ENCODE measurements at places on chromosomes 7 and 10.
A peak's percentile ranks its signal among the peaks of the same experiment; 100 is the strongest.

DNA sequence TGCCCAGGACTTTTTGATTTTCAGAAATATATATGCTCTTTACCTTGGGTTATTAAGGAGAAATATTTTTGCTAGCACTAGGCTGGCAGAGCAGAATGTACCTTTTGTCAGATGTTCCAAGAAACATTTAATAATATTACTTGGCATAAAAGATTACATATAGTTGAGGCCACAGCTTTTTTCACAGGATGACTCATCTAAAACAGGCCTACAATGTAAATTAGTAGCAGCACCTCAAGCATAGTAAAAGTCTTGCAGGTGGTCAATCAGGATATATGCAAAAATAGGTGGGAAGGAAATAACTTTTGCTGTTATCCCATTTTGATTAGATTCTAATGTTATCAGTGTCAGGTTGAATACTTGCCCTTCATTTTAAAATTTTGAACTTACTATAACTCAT, 14.9 kb upstream of the ITGB1 start:
- H3K4me3 ChIP-seq, result no peak overlapping the region
- no peaks in the 10 kb centered on the region for H3K36me3 ChIP-seq
- H3K27ac ChIP-seq, result no peak overlapping the region
- peaks cover 4% of the 10 kb centered on the region for H3K4me1 ChIP-seq

DNA sequence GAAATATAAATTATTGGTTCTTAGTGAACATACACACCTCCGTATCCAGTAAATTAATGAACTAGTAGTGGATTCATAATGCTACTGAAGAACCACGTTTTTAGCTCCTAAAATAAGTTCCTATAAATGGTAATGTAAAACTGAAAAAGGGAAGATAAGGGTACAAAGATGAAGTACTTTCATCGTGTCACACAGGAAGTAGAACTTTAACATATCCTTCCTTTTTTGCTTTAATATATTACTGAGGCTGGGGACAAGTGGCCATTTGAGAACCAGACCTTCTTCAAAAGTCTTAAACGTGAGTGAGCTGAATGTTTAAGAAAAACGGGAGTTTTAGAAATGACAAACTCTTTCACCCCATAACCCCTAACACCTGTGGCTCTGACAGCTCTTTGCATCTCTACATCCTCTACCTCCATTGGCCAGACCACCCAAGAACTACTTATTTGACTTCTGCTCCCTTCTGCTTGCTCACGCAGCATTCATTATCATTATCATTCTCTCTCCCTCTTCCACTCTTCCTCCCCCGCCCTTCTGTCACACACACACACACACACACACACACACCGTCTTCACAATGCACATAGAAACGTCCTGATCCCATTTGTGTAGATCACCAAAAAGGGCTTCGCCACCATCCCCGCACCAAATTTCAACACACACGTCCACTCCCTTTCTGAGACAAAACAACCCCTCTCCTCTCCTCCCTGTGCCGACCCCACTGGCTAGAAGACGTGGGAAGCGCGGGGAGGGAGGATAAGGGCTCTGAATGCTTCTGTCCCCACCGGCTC, 677 bp downstream of the SKAP2 start:
- H3K36me3 ChIP-seq, result no peaks in the 10 kb centered on the region
- H3K4me1 ChIP-seq, result no peaks in the 10 kb centered on the region
- H3K27me3 ChIP-seq, result no peaks in the 10 kb centered on the region
- H3K27ac ChIP-seq, result no peak overlapping the region
- no peak for DNase-seq

DNA sequence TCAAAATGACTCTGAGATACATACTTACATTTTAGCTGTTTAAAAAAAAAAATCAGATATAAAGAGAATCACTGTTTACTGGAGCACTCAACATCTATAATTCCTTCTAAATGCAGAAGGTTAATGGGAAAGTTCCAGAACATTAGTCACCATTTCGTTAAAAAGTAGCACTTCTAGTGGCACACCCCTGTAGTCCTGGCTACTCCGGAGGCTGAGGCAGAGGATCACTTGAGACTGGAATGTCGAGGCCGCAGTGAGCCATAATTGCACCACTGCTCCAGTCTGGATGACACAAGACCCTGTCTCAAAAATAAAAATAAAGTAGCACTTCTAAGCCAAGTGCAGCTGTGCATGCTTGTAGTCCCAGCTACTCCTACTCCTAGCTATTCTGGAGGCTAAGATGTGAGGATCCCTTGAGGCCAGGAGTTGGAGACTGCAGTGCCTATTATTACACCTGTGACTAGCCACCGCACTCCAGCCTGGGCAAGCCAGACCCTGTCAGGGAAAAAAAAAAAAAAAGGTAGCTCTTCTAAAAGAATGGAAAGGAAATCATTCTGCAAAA, 2.2 kb downstream of the FGFBP3 start:
- no peak overlapping the region for H3K4me3 ChIP-seq
- no peak for DNase-seq
- H3K4me1 ChIP-seq, result peaks cover 2% of the 10 kb centered on the region
- H3K27me3 ChIP-seq, result no peaks in the 10 kb centered on the region

- H3K4me1 ChIP-seq, result no peaks in the 10 kb centered on the region
- H3K27ac ChIP-seq, result no peak overlapping the region
- no peak overlapping the region for H3K4me3 ChIP-seq
- H3K27me3 ChIP-seq, result no peaks in the 10 kb centered on the region
Observed at GRCh38 chr10:53253221-53253620, 480.6 kb upstream of the MBL2 start.

GRCh38 chr7:128791121-128791971, at the start of gene CCDC136:
TSS of gene CCDC136 (plus strand) at chr7:128791968. CDS start at chr7:128792412, 444 bp downstream.
- no peak within 1 kb of the TSS for H3K27ac ChIP-seq
- H3K27me3 ChIP-seq, result no peaks in the 10 kb centered on the region
- H3K4me3 ChIP-seq, result peak within 1 kb of the TSS; percentile 83
- no peaks in the 10 kb centered on the region for H3K4me1 ChIP-seq
- H3K36me3 ChIP-seq, result no peaks in the 10 kb centered on the region

GRCh38 chr10:129642427-129642826, 175.4 kb downstream of the MGMT start:
- H3K4me1 ChIP-seq, result no peaks in the 10 kb centered on the region
- H3K4me3 ChIP-seq, result no peak overlapping the region
- H3K27me3 ChIP-seq, result no peaks in the 10 kb centered on the region
